Liver (tissue), 10 donors: ENCODE measurements at places on chromosomes 12 and 14.

DNA sequence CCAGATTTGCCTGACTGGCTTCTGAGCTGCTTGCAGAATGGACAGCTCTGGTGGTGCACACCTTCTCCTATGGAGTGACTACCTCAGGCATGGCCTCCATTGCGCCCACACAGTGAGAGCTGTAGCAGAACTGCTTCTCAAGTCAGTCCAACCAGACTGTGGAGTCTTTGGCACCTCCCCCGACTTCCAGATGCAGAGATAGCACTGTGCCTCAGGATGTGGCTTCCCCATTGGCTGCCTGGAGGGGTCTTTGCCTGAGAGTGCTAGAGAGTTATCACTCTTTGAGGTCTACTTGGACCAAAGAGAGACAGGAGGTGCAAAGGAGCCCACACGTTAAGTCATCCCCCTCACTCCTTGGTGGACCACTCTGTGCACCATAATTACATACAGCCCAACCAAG is 44.8 kb upstream of the FRS2 start:
- H3K4me1 ChIP-seq = no peaks in the 10 kb centered on the region
- H3K27ac ChIP-seq = no peak overlapping the region
- H3K4me3 ChIP-seq = no peak overlapping the region
- H3K36me3 ChIP-seq = no peaks in the 10 kb centered on the region
- H3K27me3 ChIP-seq = no peaks in the 10 kb centered on the region
- DNase-seq = no peak

GRCh38 chr12:32460638-32461037 is 61.3 kb downstream of the FGD4 start:
- peaks cover 3% of the 10 kb centered on the region for H3K4me1 ChIP-seq
- no peaks in the 10 kb centered on the region for H3K27me3 ChIP-seq
- H3K4me3 ChIP-seq = no peak overlapping the region
- no peak for DNase-seq
- no peak overlapping the region for H3K27ac ChIP-seq

- DNase-seq = no peak
- H3K4me1 ChIP-seq = peaks cover 3% of the 10 kb centered on the region
- H3K36me3 ChIP-seq = peaks cover 15% of the 10 kb centered on the region
- no peak overlapping the region for H3K4me3 ChIP-seq
- H3K27ac ChIP-seq = no peak overlapping the region
- no peaks in the 10 kb centered on the region for H3K27me3 ChIP-seq
These were observed 8.0 kb downstream of the CCDC198 start for GRCh38 chr14:57485635-57486034.

GRCh38 chr12:94754653-94755052 is 104.3 kb upstream of the TMCC3 start:
- no peak overlapping the region for H3K27ac ChIP-seq
- no peak overlapping the region for H3K4me3 ChIP-seq
- no peaks in the 10 kb centered on the region for H3K4me1 ChIP-seq

DNA sequence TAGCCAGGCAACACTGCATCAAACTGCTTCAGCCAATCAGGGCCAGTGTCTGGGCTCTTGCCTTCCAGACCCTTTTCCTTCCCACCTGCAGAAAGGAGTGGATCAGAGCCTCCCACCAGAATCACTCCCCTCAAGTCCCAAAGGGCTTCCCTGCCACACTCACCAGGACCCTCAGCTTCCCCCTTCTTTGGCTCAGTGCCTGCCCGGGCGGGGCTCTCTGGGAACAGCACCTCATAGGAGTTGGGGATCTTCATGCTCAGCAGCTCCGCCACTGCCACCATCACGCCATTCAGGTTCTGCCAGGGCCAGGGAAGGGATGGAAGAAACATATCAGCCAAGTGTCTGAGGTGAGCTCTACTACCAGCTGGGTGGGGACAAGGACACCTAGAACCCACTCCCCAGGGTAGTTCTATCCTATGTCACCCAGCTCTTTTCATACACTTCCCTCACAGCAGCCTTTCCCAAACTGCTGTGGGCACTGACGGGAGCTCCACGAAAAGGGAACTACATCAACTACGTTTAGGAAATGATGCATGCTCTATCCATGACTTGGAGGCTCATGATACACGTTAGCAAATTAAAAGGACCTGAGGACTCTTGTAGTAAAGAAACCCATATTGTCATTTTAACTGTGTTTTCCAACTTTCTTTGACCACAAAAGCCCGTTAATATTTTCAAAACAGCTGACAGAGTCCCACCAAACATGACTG is 9.4 kb upstream of the PRKAG1 start:
- DNase-seq = no peak
- peaks cover 59% of the 10 kb centered on the region for H3K36me3 ChIP-seq
- H3K4me3 ChIP-seq = no peak overlapping the region
- no peaks in the 10 kb centered on the region for H3K4me1 ChIP-seq

- no peak for DNase-seq
- H3K36me3 ChIP-seq = no peaks in the 10 kb centered on the region
- no peaks in the 10 kb centered on the region for H3K4me1 ChIP-seq
- no peak overlapping the region for H3K4me3 ChIP-seq
- H3K27me3 ChIP-seq = no peaks in the 10 kb centered on the region
These were observed 52.4 kb downstream of the NTN4 start for GRCh38 chr12:95738024-95738611.

- no peaks in the 10 kb centered on the region for H3K27me3 ChIP-seq
- H3K4me3 ChIP-seq = peak within 1 kb of the TSS; percentile 98
- peak; percentile 94 for DNase-seq
These were observed at the start of gene KDM5A for GRCh38 chr12:389142-390096. Gene KDM5A, minus strand, starts transcription at chr12:389320. Its CDS starts 229 bp downstream, at chr12:389091.

DNA sequence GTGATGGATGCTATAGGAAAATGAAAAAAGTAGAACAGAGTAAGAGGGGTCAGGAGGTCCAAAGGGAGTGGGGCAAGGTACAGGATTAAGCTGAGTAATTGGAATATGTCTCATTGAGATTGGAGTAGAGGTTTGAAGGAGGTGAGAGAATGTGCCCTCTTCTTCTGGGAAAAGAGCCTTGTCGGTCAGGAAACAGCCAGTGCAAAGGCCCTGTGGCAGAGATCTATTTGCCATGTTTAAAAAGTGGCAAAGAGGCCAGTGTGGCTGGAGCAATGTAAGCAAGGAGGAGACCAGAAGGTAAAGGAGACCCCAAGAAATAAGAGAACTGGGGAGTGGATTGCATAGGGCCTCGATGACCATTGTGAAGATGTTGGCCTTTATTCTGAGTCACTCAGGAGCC is 706.5 kb downstream of the MED13L start:
- DNase-seq = no peak
- H3K27me3 ChIP-seq = no peaks in the 10 kb centered on the region
- no peak overlapping the region for H3K4me3 ChIP-seq
- H3K4me1 ChIP-seq = no peaks in the 10 kb centered on the region
- no peak overlapping the region for H3K27ac ChIP-seq

- DNase-seq = no peak
- peaks cover 36% of the 10 kb centered on the region for H3K4me1 ChIP-seq
- H3K27me3 ChIP-seq = no peaks in the 10 kb centered on the region
- no peaks in the 10 kb centered on the region for H3K36me3 ChIP-seq
These were observed 14.2 kb upstream of the SLC38A4 start for GRCh38 chr12:46839964-46840363.

DNA sequence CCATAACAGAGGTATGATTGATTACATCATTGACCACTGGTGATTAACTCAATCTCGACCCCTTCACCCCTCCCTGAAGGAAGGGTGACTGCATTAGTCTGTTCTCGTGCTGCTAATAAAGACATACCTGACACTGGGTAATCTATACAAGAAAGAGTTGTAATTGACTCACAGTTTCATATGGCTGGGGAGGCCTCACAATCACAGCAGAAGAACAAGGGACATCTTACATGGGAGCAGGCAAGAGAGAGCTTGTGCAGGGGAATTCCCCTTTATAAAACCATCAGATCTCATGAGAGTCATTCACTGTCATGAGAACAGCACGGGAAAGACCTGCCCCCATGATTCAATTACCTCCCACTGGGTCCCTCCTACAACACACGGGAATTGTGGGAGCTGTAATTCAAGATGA is 55.9 kb upstream of the TMCC3 start:
- no peak overlapping the region for H3K27ac ChIP-seq
- no peaks in the 10 kb centered on the region for H3K27me3 ChIP-seq
- no peaks in the 10 kb centered on the region for H3K36me3 ChIP-seq
- H3K4me1 ChIP-seq = peaks cover 5% of the 10 kb centered on the region
- no peak overlapping the region for H3K4me3 ChIP-seq

DNA sequence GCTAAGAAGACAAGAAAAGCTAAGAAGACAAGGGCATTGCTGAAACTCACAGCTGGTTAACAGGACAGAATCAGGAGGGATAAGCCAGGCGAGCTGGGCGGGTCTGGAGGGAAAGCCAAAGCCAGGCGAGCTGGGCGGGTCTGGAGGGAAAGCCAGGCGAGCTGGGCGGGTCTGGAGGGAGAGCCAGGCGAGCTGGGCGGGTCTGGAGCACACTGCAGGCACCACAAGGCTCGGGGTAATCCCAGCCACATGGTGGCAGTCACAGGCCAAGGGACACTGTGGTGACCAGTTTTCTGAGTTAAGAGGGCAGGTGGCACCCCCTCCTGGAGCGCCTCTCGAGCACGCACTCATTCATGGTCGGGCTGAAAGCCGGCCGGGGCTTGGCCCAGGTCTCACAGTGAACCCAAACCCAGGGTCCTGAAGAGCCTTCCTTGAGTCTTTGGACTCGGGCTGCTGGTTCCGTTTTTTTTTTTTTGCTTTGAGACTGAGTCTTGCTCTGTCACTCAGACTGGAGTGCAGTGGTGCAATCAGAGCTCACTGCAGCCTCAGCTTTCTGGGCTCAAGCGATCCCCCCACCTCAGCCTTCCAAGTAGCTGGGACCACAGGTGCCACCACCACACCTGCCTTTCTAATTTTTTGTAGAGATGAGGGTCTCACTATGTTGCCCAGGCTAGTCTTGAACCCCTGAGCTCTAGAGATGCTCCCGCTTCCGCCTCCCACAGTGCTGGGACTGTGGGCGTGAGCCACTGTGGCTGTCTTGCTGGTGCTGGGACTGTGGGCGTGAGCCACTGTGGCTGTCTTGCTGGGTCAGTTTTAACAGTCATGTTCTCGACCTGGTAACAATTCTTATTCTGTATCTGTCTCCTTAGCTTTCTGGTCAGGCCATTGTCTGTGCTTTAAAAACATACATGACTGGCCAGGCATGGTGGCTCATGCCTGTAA is 40.2 kb downstream of the HSP90AA1 start:
- DNase-seq = peak; percentile 75
- no peak overlapping the region for H3K4me3 ChIP-seq
- H3K27ac ChIP-seq = no peak overlapping the region
- H3K36me3 ChIP-seq = peaks cover 72% of the 10 kb centered on the region
- H3K27me3 ChIP-seq = no peaks in the 10 kb centered on the region

DNA sequence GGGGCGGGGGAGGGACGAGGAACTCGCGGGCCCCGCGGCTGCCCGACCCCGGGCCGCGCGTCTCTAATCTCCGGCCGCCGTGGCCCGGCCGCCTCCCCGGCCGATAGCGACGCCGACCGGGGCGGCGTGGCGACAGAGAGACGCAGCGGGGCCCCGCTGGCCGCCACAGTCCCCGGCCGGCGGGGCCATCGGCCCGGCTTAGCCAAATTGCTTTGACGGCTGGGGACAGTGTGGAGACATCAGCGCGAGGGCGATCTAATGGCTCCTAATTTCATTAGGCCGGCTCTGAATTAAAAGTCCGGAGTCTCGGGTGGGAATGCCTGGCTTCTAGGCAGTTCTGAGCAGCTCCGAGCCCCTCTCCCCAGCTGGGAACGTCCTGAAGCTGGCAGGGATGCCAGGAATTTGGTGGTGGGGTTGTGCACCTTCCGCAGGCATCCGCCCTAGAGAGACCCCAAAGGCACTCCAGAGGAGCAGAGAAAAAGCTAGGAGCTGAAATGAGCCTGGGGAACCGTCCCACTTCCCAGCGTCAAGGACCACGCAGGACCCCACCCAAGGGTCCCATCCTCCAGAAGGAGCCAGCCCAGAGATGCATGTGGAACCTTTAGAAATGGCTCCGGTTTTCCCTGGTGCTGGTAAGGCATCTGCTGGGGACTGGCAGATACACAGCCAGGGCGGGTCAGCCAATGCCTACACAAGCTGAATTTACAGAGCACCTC is 9.6 kb downstream of the TBX5 start:
- H3K27ac ChIP-seq = no peak overlapping the region
- H3K4me1 ChIP-seq = no peaks in the 10 kb centered on the region
- H3K4me3 ChIP-seq = peak overlapping the region; percentile 1
- no peak for DNase-seq

DNA sequence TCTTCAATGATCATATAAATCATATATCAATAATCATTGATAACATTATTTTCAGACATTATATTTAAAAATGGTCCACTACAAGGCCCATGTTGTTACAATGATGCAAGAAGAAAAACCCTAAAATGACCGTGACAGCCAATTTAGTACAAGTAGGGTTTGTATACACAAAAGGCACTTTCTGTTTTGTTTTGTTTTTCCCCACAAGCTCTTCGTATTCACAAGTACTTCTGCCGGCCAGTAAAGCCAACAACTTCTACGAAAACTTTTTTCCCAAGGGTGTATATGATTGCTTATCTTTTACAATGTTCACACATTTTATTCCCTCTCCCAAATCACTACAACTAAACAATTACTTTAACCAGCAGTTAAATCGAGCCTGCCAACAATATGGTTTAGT is 9.6 kb downstream of the PTPRB start:
- no peak overlapping the region for H3K4me3 ChIP-seq
- no peaks in the 10 kb centered on the region for H3K27me3 ChIP-seq
- H3K36me3 ChIP-seq = no peaks in the 10 kb centered on the region
- no peak for DNase-seq
- H3K4me1 ChIP-seq = no peaks in the 10 kb centered on the region

DNA sequence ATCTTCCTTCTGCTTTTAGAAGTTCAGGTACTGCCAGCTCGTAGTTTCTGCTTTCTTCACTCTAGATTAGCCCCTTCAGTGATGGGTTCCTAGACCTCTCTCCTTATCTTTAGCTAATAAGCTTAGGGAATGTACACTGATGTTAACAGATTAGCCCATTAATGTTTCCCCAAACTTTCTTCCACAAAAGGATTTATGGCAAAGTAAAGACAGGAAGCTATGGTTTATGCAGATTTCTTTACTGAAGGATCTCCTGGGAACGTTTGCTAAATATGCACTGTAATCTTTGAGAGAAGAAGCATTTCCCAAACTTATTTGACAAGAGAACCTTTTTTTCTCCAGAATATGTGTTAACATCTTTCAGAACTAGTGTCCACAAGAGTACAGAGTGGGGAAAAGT is 4.2 kb downstream of the SOCS4 start:
- H3K4me3 ChIP-seq = no peak overlapping the region
- DNase-seq = no peak
- peaks cover 2% of the 10 kb centered on the region for H3K36me3 ChIP-seq
- peaks cover 14% of the 10 kb centered on the region for H3K4me1 ChIP-seq

GRCh38 chr12:40054555-40055227 is 51.2 kb downstream of the SLC2A13 start:
- no peak overlapping the region for H3K4me3 ChIP-seq
- no peaks in the 10 kb centered on the region for H3K36me3 ChIP-seq
- H3K27ac ChIP-seq = no peak overlapping the region
- H3K4me1 ChIP-seq = peaks cover 2% of the 10 kb centered on the region

DNA sequence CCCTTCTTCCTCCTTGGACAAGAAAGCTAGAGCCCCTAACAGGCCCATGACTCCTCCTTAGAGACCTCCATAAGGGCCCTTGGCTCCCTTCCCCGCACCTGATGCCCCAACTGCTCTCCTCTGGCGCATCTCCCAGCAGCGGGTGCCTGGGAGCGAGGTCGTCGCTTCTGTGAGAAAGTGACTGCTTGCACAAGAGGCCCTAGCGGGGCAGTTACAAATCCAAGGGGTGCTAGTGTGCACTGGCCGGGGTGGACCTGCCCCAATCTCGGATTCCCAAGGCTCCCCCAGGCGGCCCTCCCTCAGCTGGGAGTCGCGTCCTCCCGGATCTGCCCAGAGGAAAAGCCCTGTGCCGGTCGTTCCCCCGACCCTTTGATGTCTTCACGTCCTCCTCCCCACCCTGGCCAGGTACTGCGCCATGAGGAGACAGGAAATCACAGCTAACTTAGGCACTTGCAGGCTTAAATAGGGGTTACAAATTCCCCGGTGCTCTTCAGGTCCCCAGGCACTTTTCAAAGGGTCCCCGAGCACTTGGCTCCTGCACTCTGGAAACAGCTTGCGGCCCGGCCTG is 2.8 kb downstream of the NKX2-8 start:
- H3K4me3 ChIP-seq = no peak overlapping the region
- no peak for DNase-seq
- peaks cover 8% of the 10 kb centered on the region for H3K4me1 ChIP-seq
